ENCODE measurements at places on chromosomes 2 and 18.

DNA sequence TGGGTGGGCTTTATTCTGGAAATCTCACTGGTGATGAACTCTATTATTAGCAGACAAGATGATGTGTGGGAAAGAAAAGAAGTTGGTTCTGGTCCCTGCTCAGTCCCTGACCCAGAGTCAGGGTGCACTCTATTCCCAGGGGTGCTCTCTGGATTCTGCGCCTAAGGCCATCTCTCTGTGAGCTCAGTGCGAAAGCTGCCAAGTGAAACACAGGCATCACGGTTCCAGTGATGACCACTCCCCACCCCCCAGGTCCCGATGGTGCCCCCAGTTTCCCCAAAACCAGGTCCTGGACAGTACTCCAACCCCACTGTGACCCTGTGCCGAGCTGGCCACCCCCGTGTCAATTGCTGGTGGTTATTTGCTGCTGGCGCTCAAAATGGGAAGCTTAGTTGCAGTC is 30.1 kb downstream of the RHOB start:
- no peak for DNase-seq

DNA sequence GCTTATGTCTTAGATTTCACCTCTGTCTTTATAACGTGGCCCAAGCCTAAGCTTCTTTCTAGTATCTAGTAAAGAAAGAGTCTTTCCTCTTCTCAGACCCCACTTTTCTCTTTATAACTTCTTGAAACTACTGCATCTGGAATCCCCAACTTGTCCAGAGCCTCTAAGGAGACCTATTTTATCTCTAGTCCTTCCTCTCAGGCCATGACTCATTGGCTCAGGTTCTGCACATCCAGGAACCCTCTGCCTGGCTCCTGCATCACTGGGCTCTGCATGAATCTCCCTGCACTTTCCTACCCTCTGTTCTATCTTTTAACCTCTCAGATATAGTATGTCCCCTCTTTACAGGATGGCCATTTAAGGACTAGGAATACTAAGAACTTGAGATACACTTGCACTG is 124.7 kb downstream of the DNAH6 start:
- no peak for DNase-seq

GRCh38 chr2:33436083-33436482 is 40.4 kb upstream of the RASGRP3 start:
- no peak for DNase-seq

- no peak for DNase-seq
Observed at GRCh38 chr18:51054764-51055163, 24.8 kb downstream of the SMAD4 start.

DNA sequence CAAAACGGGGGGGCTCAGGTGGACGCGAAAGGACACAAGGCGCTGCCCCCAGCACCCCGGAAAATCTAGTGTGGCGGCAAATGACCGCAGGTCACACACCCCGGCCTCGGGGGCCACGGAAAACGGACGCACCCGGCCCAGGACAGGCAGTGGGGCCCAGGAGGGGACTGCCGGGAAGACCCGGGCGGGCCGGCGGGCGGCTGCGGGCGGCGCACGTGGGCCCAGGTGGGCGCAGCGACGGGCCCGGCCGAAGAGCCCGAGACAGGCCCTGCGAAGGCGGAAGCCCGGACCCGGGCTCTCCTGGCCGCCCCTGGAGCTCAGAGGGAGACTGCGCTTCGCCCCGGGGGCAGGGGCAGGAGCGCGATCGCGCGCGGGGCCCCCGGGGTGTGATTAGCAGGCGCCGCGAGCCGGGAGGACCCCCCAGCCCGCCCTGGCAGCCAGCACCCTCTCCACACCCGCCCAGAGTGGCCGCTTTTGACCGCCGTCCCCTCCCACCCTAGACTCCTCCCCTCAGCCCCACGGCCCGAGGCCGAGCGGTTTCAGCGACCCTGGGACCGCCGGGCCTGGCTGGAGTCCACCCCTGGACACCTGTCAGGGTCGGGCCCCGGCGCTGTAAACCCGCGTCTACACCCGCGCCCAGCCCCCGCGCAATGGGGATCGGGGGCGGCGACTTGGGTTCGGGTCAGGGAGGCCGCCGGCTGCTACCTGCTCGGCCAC is 773 bp downstream of the MBP start:
- no peak for DNase-seq

- DNase-seq = no peak
Observed at GRCh38 chr18:1252936-1253335, 348.3 kb downstream of the ADCYAP1 start.

- no peak for DNase-seq
Observed at GRCh38 chr2:187851955-187852561, 297.8 kb upstream of the TFPI start.

- DNase-seq = no peak
Observed at GRCh38 chr2:11711751-11712150, 34.7 kb upstream of the LPIN1 start.

DNA sequence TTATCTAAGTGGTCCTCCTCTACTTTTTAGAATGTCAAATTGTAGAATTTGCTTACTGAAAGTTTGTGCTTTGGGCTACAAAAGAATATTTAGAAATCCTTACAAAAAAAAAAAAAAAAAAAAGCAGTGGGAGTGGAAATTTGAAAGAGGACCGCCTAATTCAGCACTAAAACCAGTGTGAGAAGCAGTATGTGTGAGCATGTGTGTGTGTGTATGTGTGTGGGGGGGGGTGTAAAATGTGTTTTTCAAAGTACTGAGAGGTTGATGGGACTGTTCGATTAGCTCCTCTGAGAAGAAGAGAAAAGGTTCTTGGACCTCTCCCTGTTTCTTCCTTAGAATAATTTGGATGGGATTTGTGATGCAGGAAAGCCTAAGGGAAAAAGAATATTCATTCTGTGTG is at the start of gene VIT:
VIT (plus strand) TSS at position 175 of the 400 bp plus-strand sequence. CDS start 19,664 bp downstream, outside the sequence.
- DNase-seq = no peak

DNA sequence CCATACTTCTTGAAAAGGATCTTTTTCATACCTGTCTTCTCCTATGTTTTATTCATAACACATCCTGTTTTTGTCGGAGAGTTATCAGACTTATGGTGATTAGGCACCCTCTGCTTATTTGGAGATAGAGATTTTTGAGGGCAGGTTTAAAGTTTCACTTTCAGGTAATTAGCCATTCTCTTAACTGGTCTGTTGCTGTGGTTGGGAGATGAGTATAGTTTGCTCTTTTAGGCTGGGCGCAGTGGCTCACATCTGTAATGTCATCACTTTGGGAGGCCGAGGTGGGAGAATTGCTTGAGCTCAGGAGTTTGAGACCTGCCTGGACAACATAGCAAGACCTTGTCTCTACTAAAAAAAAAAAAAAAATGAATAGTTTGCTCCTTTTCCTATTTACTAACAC is 25.3 kb downstream of the SFTPB start:
- no peak for DNase-seq

DNA sequence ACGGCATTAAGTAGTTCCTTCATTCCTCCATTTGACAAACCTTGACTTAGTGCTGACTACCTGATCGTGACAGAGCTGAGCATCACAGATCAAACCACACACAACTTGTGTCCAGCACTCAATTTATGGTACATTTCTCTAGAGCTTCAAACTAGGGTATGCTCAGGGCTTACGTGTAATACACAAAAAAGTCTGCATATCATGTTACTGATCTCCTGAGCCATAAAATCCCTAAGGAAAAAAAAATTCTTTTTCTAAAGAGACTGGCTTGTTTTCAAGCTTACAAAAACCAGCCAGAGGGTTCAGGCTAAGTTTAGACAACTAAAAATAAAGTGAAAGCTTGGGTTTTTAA is 88.0 kb upstream of the ALKAL2 start:
- no peak for DNase-seq

GRCh38 chr18:23634692-23635091 is 28.0 kb downstream of the ANKRD29 start:
- no peak for DNase-seq

GRCh38 chr2:3217646-3218045 is 160.0 kb downstream of the EIPR1 start:
- DNase-seq = no peak

DNA sequence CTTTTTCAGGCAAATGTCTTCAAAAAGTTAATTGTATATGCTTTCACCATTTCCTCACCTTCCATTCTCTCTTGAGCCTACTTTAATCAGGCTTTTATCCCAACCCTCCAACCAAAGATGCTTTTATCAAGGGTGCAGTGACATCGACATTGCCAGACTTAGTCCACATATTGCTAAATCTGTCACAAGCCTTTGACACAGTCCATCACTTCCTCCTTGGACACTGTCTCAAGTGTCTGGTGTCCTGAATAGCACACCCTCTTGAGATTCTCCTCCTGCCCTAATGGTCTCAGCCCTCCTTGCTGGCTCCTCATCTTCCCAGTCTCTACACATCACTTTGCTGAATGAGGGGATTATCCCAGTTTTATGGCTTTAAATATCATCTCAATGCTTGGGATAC is 147.5 kb upstream of the SLC39A10 start:
- no peak for DNase-seq

DNA sequence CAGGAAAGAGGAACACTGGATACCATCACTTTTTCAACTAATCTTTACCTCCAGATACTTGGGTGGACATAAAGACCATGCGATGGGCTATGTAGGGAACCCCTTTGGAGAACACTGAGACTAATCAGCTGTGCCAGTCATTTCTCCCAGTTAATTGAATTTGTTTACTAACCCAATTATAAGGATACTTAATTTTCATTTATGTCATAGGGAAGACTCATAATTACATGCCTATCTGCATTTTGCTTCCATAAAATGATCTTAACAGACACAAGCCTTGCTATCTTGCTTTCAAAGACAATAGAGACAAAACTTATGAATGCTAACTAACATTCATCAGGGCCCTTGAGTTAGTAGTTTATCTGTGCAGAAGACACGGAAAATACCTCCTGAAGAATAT is 68.9 kb upstream of the CAVIN2 start:
- DNase-seq = no peak

DNA sequence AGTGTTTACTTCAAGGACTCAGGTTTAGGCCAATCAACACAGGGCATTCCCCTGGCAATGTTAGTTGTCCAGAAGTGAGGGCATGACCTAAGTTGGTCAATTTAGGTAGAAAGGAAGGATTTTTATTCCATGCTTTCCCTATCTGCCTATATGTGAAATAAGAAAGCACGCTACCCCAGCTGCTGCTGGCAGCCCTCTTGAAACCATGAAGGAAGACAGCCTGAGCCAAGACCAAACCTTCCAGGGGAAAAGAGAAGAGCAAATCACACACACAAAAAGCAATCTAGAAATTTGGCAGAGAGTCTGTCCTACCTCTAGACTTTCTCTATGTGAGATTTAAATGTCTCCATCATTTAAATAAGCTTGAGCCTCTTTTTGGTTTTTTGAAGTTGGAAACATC is 387.6 kb downstream of the TNS1 start:
- no peak for DNase-seq

GRCh38 chr18:10410472-10411308 is 43.7 kb upstream of the APCDD1 start:
- DNase-seq = no peak

GRCh38 chr2:190840569-190841172 is 40.0 kb upstream of the GLS start:
- DNase-seq = no peak

GRCh38 chr2:168809537-168809936 is 7.1 kb downstream of the NOSTRIN start:
- no peak for DNase-seq

- no peak for DNase-seq
Observed at GRCh38 chr2:150462770-150463169, 24.7 kb downstream of the RND3 start.

- DNase-seq = no peak
Observed at GRCh38 chr2:124561486-124561885, 536.4 kb downstream of the CNTNAP5 start.

- no peak for DNase-seq
Observed at GRCh38 chr2:237749002-237749401, 49.6 kb upstream of the RBM44 start.

- no peak for DNase-seq
Observed at GRCh38 chr18:2518473-2518872, 52.8 kb downstream of the METTL4 start.

GRCh38 chr2:159555651-159556392 is 60.5 kb downstream of the BAZ2B start:
- DNase-seq = no peak

DNA sequence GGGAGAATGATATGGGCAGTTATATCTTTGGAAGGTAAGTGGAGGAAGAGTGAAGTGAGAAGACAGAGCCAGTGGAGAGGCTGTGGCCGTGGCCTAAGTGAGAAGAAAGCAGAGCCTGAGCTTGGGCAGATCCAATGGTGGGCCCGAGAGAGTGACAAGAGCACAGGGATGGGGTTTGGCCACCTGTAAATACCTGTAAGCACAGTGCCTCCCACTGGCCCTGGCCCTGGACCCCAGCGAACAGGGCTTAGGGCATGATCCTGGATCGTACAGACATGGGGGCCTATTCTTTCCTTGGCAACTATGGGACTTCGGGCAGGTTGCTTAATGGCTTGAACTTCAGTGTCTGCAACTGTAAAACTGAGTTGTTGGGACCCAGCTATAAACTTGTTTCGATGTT is 44.1 kb downstream of the MTCL1 start:
- no peak for DNase-seq

DNA sequence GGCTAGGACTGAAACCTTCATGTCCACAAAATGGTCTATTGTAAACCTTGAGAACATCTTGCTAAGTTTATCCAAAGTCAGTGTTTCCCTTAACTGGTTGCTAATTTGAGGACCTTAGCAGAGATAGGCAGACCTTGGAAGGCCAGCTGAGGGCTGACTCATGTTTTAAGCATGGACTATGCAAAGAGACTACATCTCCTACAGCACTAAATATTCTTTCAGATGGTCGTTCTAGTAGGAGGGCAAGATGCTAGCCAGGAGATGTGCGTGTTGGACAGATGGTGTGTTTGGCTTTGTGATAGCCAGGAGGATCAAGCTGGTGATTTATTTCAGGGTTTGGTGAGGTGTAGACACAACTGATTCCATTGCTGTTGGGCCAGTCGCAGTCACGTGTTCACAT is 75.8 kb downstream of the NRP2 start:
- DNase-seq = no peak

GRCh38 chr2:133140620-133141019 is 427.6 kb downstream of the NCKAP5 start:
- DNase-seq = no peak

- no peak for DNase-seq
Observed at GRCh38 chr2:157929871-157930667, 53.9 kb upstream of the ACVR1 start.

GRCh38 chr2:128309280-128310093 is 9.2 kb downstream of the HS6ST1 start:
- DNase-seq = no peak

DNA sequence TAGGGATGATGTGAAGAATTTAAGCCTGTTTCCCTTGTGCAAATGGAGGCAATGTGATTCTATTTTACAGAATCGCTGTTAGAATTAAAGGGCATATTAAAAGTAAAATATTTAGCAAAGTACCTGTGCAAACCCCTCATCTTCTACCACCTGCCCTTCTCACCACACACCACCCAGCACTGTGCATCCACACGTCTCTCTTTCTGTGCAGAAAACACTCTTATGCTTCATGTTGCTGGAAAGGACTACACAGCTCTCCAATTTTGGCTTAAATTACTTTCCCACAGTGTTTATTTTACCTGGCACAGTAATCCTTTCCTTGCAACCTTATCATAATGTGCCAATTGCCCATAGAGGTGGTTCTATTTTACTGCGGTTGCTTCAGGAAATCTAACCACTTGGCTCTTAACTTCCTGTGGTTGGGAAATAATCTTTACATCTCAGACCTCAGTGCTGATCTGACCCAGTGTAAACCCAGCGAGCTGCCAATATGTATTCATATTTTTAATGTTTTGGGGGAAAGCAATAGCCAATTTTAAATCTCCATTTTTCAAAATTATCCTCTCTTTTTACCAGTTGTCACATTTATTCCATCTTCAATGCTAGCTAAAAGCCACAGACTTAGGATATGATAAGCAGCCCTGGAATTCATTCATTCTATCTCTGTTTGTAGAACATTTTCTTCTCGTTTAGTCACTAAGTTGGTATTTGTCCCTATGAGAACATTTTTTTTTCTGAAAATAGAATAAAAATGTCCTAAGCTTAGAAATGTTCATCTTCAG is 250.9 kb downstream of the DSEL start:
- DNase-seq = no peak
